EH (cell line): ENCODE measurements at places on chromosomes 16 and 17.
A peak's percentile ranks its signal among the peaks of the same experiment; 100 is the strongest.

GRCh38 chr17:70608193-70608592 lies 438.9 kb downstream of the KCNJ2 start:
- no peak for DNase-seq

- DNase-seq = peak; percentile 62
Observed at GRCh38 chr17:14019186-14019956, 49.9 kb upstream of the COX10 start.

DNA sequence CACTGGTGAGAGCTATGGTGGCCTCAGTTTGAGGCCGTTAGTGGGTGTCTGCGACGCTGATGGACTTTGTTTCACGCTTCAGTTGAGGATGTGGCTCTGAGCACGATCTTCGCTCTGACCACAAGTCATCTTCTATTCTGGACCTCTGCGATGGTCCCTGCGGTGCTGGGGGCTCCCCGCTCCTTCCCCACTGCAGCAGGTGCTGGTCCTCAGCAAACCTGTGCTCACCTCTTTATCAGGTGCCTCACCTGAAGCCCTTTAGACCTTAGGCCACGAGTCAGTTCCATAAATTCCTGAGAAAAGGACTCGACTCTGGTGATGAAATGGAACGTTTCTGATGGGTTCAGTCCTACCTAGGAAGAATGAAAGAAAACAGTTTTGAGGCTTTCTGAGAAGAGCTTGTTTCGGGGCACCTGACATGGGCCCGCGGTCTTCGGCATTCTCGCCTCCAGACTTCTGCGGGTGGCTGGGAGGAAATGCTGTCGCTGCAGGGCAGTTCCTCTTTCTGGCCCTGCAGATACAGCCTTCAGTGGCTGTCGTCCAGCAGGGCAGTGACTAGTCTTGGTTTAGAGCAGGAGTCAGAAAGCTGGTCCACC lies 4.7 kb downstream of the KCTD5 start:
- DNase-seq = no peak

- no peak for DNase-seq
Observed at GRCh38 chr17:63069245-63069644, 103.2 kb downstream of the TANC2 start.

- DNase-seq = no peak
Observed at GRCh38 chr16:75343286-75343685, 90.0 kb downstream of the CFDP1 start.

DNA sequence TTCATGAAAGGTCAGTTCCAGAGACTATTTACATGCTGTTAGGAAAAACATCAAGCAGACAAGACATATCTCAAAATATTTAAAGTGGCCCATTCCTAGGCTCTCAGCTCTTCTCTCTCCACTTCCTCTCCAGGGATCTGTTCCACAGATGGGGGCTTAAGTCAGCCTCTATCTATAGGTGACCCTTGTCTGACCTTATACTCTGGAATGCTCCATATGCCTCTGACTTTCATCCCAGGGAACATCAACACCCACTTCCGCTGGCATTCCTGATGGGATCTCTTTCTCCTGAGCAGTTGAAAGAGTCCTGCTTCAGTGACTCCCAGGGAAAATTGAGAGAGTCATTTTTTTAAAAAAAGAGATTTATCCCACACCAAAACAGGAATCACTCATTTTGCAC lies 11.5 kb upstream of the WIPI1 start:
- peak; percentile 68 for DNase-seq

- no peak for DNase-seq
Observed at GRCh38 chr16:66322174-66322573, 44.3 kb upstream of the CDH5 start.

DNA sequence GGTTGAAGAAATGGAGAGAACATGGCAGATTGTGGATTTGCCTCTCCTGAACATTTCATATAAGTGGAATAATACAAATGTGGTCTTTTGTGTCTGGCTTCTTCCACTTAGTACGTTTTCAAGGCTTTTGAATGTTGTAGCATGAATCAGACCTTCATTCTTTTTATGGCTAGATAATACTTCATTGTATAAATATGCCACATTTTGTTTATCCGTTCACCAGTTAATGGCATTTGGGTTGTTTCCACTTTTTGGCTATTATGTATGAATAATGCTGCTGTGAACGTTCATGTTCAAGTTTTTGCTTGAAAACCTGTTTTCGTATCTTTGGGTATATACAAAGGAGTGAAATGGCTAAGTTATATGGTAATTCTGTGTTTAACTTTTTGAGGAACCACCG lies 130.4 kb downstream of the TANC2 start:
- DNase-seq = peak; percentile 82

- DNase-seq = peak; percentile 38
Observed at GRCh38 chr16:87002717-87003413, 314.3 kb downstream of the C16orf95 start.

- DNase-seq = no peak
Observed at GRCh38 chr16:81292936-81293335, 21.8 kb upstream of the GAN start.

GRCh38 chr16:85620374-85620773 lies 7.3 kb downstream of the GSE1 start:
- no peak for DNase-seq

- DNase-seq = no peak
Observed at GRCh38 chr17:156946-157345, 19.6 kb downstream of the SCGB1C2 start.

DNA sequence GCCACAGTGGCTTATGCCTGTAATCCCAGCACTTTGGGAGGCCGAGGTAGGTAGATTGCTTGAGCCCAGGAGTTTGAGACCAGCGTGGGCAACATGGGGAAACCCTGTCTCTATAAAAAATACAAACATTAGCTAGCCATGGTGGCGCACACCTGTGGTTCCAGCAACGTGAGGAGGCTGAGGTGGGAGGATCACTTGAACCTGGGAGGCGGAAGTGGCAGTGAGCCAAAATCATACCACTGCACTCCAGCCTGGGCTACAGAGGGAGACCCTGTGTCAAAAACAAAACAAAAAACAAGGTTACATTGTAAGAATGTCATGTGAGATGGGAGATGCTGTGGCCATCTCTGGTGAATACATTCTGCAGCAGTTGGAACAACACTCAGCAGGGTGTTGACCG lies 13.5 kb downstream of the DUSP14 start:
- DNase-seq = no peak

DNA sequence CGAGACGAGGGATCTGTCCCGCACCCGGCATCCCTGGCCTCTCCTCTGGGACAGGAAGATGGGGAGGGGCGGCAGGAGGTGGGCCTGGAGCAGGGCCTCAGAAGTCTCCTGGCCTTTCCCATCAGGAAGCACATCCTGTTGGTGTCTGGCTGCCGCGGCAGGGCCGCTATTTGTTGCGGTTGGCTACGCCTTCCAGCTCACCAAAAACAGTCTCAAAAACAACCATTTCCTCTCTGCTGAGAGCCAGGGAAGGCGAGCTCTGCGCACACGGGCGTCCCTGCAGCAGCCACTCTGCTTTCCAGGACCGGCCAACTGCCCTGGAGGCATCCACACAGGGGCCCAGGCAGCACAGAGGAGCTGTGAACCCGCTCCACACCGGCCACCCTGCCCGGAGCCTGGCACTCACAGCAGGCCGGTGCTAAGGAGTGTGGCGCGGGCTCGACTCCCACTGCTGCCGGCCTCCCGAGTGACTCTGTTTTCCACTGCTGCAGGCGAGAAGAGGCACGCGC lies at the start of gene TMEM204:
Gene TMEM204 (plus strand): TSS at position 224 of the 509 bp plus-strand sequence. CDS start 610 bp downstream, outside the sequence.
- peak; percentile 94 for DNase-seq

GRCh38 chr16:57039148-57039812 lies 49.9 kb downstream of the NLRC5 start:
- DNase-seq = peak; percentile 87

DNA sequence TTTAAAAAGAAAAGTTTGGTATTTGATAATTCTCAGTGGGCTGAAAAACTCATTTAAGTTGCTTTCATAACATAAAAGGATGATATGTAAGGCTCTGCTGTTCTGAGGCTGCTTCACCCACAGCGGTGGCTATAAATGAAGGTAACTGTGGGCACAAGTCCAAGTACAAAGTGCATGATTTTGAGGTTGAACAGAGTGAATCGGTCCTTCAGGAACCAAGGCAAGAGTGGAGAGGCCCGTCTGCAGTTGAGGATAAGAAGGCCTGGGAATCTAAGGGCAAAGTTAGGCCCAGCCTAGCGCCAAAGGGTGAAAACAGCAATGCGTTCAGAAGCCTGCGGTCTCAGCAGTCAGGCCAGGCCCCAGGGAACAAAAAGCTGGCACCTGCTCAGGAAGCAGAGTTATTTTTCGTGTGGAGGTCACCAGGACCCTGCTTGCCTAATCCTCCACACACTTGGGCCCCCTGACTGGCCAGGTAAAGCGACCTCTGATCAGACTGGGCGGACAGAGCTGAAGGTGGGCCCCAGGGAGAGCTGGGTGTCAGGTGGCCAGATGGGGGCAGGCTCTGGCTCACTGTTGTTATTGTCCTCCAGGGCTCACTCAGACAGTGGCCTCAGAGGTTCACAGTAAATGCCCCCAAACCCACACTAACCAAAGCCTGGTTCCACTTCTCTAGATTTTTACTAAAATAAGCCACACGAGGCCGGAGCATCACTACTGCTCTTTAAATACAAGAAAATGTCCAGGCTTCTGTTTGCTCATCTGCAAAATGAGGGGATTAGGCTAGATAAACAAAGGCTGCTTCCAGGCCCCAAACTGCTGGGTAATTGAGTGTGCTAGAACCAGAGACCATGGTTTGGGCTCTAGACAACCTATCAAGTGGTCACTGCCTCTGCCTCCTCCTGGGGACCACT lies 46.5 kb downstream of the TEX2 start:
- DNase-seq = peak; percentile 70

GRCh38 chr17:82238472-82239201 lies 9.8 kb downstream of the SLC16A3 start:
- peak; percentile 95 for DNase-seq

DNA sequence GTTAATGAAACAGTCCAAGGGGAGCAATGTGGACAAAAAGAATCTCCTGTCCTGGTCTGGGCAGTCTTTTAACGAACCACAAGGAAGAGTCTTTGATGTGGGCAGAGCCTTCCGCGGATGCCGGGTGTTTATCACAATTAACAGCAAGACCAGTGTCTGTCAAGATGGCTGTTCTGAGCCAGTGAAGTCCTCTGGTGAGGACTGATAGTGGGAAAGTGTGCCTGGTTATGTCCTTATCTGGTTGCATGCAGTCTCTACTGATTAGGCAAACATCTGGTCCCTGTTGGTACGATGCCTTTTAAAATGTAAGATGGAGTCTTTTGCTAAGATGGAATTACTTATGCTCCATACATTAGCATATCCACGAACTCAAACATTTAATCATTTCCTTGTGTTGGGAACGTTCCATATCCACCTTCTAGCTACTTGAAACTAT lies 88.5 kb downstream of the ZNF18 start:
- no peak for DNase-seq

DNA sequence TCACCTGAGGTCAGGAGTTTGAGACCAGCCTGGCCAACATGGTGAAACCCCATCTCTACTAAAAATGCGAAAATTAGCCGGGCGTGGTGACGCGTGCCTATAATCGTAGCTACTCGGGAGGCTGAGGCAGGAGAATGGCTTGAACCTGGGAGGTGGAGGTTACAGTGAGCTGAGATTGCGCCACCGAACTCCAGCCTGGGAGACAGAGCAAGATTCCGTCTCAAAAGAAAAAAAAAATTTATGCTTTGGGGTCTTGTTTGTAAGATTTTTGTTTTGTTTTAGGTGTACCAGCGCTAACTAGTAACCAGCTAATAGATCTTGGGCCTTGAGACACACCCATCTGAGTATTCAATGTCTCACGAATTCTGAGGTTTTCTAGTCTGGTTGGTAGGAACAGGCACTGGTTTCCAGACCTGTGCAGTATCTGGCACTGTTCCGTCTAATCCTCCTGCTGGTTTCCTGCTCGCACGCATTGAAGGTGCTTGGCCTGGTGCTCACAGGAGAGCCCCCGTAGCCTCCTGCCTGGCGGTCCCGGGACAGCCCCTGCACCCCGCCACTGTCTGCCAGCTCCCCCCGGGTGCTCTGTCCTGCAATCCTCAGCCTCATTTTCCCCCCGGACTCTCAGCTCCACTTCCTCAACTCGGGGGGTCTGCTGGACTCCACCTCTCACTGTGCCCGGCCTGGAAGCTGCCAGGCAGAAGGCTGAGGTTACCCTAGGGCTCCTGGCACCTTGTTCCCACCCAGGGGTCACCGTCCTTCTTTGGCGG lies 10.6 kb upstream of the DUS1L start:
- no peak for DNase-seq

- DNase-seq = no peak
Observed at GRCh38 chr17:80992948-80993624, 1.4 kb downstream of the CHMP6 start.

DNA sequence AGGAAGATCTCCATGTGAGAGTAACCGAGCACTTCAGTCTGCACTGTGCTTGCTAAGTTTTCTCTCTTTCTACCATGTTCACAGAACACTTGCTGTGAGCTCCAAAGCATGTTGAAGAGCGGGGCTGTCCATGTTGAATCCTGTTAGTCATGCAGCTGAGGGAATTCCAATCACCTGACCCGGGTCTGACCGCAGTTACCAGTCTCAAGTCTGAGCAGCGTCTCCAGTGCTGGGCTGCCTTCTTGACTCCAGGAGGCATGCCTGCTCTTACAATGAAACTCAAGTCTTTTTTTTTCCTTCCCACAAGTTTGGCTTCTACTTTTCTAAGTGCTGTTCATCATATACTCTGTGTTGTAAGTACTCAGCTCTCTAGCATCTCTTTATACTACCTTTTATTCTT lies 44.3 kb downstream of the HOXB1 start:
- peak; percentile 93 for DNase-seq

GRCh38 chr16:20023190-20023589 lies 50.5 kb downstream of the GPR139 start:
- peak; percentile 1 for DNase-seq

DNA sequence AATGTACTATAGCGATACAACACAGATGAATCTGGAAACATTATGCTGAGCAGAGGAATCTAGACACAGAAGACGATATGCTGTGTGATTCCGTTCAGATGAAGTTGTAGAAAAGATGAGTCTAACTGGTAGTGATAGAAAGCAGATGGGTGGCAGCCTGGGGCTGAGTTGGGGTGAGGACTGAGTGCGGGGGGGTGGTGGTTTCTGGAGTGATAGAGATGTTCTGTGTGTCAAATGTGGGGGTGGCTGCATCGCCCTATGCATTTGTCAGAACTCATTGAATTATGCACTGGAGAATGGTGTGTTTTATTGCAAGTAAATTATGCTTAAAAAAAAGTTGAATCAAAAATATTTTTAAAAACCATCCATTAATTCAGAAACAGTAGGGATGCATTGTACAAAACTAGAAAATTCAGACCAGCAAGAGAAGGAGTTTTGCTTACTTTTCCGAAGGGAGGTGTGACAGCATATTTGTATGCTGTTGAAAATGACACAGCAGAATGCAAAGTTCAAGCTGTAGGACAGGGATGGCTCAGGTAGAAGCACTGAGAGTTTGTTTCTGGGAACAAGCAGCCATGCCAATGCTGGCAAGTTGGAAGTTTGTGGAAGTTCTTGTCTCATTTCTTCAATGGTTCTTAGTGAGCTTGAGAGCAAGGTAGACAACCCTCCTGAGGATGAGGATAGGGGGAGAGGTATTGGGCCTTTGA lies 13.0 kb upstream of the DRG2 start:
- no peak for DNase-seq

GRCh38 chr16:79045191-79045590 lies 555.3 kb downstream of the MAF start:
- no peak for DNase-seq

GRCh38 chr17:78027121-78027520 lies 68.6 kb downstream of the TNRC6C start:
- DNase-seq = no peak

- DNase-seq = no peak
Observed at GRCh38 chr16:5882087-5882640, 784.6 kb upstream of the EEF2KMT start.

GRCh38 chr16:2894231-2894630 lies 11.2 kb downstream of the FLYWCH2 start:
- no peak for DNase-seq
